Colonic mucosa (tissue), 4 donors: ENCODE measurements at places on chromosomes 5 and 9. TPM values are rescaled to one million over a fixed set of nuclear protein-coding genes. Genes with fewer than 3 reads are reported as not detected.

The PCDHB4 gene
- 0.17 TPM for total RNA-seq

The TLX3 gene
- total RNA-seq, result not detected

The CSF2 gene
- total RNA-seq, result 0.67 TPM

The ZNF454 gene
- 1.4 TPM for total RNA-seq

The GNA14 gene
- total RNA-seq, result 11.7 TPM

The PCDHB6 gene
- total RNA-seq, result 0.15 TPM

The ZNF608 gene
- 20.0 TPM for total RNA-seq

The ZNF300 gene
- 3.0 TPM for total RNA-seq

The AK1 gene
- total RNA-seq, result 166 TPM

The BBLN gene
- total RNA-seq, result 53.0 TPM

The PDE6A gene
- total RNA-seq, result 2.7 TPM

The CER1 gene
- total RNA-seq, result not detected

The NMUR2 gene
- not detected for total RNA-seq

The TLE1 gene
- 54.8 TPM for total RNA-seq

The PDLIM4 gene
- total RNA-seq, result 2.3 TPM

The ANKDD1B gene
- total RNA-seq, result 6.3 TPM

The OGN gene
- 3.2 TPM for total RNA-seq

The N4BP3 gene
- total RNA-seq, result 3.3 TPM

The TSLP gene
- total RNA-seq, result 0.45 TPM

The GRXCR2 gene
- not detected for total RNA-seq

The PDZD2 gene
- total RNA-seq, result 1.8 TPM

The LCP2 gene
- 13.4 TPM for total RNA-seq

The ZNF879 gene
- total RNA-seq, result 1.8 TPM

The SLC34A3 gene
- not detected for total RNA-seq

The RBM27 gene
- 17.3 TPM for total RNA-seq

The SLC6A19 gene
- total RNA-seq, result 56.2 TPM

The AIF1L gene
- total RNA-seq, result 3.6 TPM

The C5 gene
- 1.6 TPM for total RNA-seq

The PRUNE2 gene
- total RNA-seq, result 90.0 TPM

The PCDHA1 gene
- total RNA-seq, result 0.13 TPM
